Bronchial epithelial cell (primary cell): ENCODE measurements at places on chromosomes 3 and 15. TPM values are rescaled to one million over a fixed set of nuclear protein-coding genes. Genes with fewer than 3 reads are reported as not detected.
A peak's percentile ranks its signal among the peaks of the same experiment; 100 is the strongest.

DNA sequence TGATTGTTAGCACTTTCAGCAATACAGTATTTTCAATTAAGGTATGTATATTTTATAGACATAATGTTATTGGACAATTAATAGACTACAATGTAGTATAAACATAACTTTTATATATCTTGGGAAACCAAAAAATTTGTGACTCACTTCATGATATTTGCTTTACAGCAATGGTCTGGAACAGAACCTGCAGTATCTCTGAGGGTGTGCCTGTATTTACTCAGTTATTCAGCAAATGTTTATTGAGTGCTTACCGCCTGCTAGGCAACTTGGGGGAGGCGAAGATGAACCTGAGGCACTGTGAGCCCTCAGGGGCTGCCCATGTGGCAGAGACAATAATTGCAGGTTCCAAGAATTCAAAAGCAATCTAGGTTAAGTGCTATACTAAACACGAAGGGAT is 144.8 kb downstream of the GABRB3 start:
- peak; percentile 63 for DNase-seq

- no peak for DNase-seq
Observed at GRCh38 chr3:158368271-158368670, 202.7 kb upstream of the MLF1 start.

DNA sequence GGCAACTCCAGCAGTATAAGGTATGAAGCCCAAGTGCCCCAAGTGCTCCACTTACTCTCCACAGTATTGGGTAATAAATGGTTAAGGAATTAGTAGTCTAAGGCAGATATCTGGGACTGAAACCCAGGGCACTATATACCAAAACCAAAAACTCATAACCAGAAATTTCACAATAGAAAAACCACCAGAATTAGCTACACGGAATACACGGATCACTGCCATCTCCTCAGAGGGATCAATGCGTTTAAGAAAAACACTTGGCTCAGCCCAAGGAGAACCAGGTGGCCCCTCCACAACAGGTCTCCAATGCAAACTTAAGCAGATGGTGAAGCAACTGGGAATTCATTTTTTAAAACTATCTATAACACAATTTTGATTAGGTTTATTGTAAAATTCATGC is 83.6 kb downstream of the FAIM start:
- DNase-seq: no peak

- no peak for DNase-seq
Observed at GRCh38 chr15:86522721-86523120, 443.1 kb downstream of the AGBL1 start.

- no peak for DNase-seq
Observed at GRCh38 chr3:152891678-152892077, 56.7 kb downstream of the P2RY1 start.

GRCh38 chr15:68592054-68592453 is 13.3 kb downstream of the CORO2B start:
- no peak for DNase-seq

GRCh38 chr3:184474897-184475296 is 86.7 kb upstream of the EPHB3 start:
- no peak for DNase-seq

- no peak for DNase-seq
Observed at GRCh38 chr3:111715911-111716523, 120.9 kb upstream of the ZBED2 start.

DNA sequence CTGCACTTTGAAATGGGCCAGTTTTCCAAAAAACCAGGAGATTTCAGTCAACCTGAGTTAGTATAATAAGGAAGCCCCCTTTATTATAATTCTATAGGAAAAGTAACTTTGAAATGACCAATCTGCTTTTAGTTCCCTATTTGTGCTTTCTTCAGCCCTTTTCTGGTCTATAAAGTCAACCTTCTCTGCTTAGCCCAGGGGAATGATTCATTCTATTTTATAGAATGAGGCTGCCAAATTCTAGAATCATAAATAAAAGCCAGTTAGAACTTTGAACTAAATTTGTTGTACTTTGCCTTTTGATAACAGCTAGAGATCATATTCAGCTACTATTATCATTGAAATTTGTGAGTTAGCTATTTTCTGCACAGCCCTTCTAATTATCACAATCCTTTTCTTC is 24.7 kb downstream of the CIP2A start:
- no peak for DNase-seq

DNA sequence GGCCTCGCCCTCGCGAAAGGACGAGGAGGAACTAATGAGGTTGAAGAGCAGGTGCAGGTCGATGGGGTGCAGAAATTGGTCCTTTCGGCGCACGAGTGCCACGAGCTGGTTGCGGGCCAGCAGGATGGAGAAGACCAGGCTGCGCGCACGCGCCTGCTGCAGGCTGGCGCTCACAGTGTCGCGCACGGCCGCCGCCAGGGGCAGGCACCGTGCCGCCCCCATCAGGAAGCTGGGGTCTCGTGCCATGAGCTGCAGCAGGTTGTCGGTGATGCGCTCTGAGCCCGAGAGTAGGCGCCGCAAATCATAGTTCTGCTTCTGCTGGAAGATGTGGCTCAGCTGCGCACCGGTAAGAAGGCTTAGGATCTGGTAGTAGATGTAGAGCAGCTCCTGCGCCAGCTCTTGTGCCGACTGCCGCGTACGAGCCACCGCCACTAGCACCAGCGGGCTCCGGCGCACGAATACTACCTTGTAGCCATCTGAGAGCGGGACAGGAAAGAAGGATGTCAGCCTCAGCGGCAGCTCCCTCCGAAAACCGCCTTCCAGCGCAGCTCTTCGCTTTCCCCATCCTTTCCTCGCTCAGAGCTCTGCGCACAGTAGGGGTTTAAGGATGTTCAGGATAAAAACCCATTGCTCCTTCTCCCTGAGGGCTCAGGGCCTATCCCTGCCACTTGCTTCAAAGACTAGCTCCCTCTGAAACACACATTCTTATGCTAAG is 6.9 kb upstream of the MST1R start:
- no peak for DNase-seq

DNA sequence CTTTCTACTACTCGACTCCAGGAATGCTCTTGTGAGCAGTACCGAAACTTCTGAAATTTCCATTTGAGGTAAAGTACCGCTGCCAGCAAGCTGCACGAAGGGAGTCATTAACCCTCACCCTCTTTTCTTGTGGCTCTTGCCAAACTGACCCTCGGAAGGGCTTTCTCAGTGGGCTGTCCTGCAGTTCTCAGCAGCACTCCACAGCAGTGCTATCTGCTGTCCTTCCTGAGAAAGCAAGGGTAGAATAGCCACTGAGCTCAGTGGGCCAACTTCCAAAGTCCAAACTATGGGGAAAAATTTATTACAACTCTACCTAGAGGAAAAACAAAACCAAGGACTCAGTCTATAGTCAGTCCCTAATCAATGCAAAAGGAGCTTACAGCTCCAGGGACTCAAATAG is 38.5 kb upstream of the COL8A1 start:
- no peak for DNase-seq

DNA sequence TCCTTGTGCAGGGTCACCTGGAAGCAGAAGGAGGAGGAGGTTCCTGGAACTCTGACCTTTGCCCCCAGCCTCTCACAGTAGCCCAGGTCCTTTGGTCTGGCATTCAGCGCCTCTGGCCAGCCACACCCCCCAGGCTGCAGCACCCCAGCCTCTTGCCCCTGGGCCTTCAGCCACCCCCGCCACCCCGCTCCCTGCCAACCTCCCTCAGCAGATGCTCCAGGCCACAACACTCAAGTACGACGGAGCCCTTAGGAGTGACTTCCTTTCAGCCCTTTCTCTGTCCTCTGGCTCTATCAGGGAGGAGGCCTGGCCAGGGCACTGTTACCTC is 45.2 kb downstream of the GRIP2 start:
- DNase-seq: no peak

GRCh38 chr3:5344707-5345106 is 157.2 kb downstream of the EDEM1 start:
- no peak for DNase-seq

TPRG1 gene
- 1.6 and 2.4 TPM in 2 replicates for total RNA-seq

OR5H6 gene
- total RNA-seq: not detected in 2 replicates

CEP70 gene
- total RNA-seq: 18.2 and 29.2 TPM in 2 replicates

CFAP100 gene
- not detected in 2 replicates for total RNA-seq

BCL2A1 gene
- total RNA-seq: 0.26 and 0.38 TPM in 2 replicates

TUSC7 gene
- not detected in 2 replicates for total RNA-seq

GUCA1C gene
- total RNA-seq: not detected in 2 replicates

KBTBD8 gene
- 1.6 and 2.0 TPM in 2 replicates for total RNA-seq
